ENCODE measurements at places on chromosomes 7 and 10.

DNA sequence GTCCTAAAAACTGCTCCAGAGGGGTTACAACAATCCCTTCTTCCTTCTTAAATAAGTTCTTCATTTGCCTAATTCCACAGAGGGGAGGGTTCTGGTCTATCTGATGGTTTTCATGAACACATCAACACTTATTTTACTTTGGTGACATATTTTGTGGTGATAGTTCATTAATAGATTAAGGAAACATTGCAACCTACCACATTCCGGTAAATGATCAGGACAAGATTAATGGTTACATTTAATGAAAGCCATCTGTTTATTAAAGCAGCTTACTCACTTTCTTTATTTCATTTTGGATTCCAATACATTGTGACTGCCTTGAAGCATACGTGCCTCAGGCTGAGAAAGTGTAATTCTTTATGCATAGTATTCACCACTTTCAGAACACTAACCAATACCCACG is 101.0 kb downstream of the SKIDA1 start:
- no peak for DNase-seq

DNA sequence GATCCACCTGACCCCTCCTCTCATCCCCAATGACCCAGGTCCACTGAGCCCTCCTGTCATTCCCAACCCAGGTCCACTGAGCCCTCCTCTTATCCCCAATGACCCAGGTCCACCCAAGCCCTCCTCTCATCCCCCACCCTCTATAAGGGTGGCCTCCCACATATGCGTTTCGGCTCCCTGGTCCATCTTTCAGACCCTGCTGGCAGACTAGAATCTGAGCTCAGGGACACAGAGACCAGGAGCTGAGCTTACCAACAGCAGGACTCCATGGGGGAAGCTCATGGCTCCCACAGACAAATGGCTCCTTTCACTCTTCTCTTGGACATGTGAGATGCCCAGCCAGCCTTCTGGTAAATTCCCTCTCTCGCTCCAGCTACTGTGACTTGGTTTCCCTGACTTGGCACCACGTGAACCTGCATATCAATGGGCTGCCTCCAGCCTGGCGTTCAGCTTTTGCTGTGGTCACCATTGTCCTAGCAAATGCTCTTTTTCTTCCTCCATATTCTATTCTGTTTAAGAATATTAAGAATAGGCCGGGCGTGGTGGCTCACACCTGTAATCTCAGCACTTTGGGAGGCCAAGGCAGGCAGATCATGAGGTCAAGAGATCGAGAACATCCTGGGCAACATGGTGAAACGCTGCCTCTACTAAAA is 24.8 kb upstream of the INPP5A start:
- no peak for DNase-seq

- DNase-seq, result peak; percentile 48
Measured at GRCh38 chr7:79308192-79308591, 145.3 kb downstream of the MAGI2 start.

- DNase-seq, result no peak
Measured at GRCh38 chr7:17301471-17302456, 3.3 kb downstream of the AHR start.

DNA sequence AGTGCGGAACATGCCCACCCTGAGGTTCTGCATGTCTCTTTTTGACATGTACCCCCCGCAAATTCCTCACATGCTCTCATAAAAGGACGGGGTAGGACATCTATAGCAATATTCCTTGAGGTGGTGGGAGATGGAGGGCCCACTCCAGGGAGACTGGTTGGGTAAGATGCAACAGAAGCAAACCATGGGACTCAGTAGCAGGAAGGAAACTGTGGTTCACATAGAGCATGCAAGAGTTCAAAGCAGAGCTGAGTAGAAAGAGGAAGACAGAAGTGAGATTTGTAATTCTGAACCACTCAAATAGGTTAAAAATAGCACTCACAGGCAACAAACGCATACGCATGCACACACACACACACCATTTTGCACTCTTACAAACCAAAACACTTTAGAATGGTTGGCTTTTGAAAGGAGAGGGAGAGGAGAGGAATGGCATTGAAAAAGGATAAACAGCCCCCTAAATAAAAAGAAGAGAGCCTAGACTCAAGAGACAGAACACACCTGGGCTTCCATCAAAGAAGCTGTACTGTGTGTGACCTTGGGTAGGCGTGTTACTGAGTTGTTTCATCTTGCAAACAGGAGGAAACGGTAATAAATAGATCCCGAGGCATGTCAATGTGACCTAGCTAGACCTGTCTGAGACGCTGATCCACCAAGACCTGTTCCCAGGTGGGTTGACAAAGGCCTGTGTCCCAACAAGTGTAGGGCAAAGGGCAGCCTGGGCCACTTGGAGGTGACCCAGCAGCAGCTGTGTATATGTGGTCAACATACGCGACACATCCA is 77.6 kb upstream of the LRRC4 start:
- no peak for DNase-seq

DNA sequence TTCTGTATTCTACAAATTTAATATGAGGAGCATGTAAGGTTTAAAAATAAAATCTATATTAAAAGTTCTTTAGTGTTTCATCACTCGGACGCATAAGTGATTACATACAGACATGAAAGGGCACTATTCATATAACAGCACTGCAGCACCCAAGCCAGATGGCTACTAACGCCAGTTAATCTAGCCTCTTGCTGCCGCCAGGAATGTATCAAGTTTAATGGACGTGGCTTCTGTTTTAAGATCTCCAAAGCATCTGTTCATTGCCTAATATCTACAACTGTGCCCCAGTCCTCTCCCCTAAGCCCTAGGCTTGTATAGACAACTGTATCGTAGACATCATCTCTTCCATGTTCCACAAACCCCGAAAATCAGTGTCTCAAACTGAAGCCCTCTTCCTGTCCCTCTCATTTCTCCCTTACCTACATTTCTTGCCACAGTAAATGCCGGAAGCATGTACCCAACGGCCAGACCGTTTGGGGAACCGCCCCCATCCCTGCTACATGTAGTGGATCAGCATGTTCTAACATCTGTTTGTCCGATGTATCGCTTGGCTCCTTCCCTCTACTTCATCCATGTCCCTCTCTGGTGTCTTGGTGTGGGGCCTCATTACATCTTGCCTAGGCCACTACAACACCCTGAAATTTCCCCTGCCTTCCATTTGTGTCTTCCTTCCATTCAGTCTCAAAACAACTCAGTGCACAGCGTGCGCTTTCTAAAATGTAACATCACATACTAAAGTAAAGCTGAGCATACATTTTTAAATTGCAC is 147.5 kb upstream of the RSU1 start:
- peak; percentile 57 for DNase-seq

DNA sequence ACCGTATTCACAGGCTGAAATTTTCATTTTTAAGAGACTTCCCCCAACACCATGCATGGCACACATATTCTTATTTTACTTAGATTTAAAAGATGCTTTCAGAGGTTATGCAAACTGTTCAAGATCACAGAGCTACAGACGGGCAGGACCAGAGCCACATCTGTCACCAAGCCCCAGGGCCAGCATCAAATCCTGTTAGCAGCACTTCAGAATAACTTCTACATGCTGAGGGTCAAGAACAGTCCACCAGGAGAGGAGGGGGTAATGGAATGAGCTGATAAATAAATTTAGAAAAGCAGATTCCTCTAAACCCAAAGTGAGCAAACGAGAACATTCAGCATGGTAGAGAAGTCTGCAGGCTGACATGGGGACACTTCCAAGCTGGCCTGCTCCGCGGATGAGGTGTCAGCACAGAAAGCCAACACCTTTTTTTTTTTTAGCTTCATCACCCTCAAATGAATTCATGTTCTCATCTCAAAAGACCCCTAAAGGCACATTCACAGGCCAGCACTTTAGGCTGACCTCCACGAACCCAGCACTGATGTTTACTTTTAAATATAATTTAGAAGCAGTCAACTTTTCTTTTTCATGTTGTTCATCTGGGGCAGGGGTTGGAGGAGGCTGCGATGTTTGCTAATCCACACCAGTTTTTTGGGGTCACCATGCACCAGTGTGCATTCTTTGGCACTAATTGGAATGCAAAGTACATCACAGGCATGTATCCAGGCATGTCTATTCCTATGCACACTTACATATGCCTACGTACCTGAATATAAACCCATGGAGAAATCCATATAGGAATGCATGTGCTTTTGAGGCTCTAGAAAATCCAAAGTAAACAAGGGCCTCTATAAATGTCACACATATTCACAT is 249.0 kb downstream of the TNS3 start:
- no peak for DNase-seq

DNA sequence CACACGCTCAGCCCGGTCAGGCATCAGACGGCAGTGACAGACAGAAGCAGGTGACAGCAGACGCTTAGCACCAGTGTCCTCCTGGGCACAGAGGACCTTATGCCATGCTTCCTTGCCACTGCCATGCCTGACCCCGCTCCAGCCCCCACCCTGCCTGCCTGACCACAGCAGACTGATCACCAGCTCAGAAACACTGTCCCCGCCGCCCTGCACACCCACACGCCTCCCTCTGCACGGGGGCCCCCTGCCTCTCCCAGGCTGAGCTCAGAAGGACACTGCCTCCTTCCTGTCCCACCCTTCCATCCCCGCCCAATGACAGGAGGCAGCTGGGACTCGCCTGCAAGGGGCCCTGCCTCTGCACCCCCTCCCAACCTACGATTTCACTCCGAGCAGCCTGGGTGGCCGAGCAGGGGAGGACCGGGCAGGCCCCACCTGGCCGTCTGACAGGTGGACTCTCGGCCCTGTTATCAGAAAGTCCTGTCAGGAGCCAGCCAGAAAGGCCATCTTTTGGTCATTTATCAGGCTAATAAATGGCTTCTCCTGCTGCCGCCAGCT is 183.4 kb downstream of the ELFN1 start:
- no peak for DNase-seq

DNA sequence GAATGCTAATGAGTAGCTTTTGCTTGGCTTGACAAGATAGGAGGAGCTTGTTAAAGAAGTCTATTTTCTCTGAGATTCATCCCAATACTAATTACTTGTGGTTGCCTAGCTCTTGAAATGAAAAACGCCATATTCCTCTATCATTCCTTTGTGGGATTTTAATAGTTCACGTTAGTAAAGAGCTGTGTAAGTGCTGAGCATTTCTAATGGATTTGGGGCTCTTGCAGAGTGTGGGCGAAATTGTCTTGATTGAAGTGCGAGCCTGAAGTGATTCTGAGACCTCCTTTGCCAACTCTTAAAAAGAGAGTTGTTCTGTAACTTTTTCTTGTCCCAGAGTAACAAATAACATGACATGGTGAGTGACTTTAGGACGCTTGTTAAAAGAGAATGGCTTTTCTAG is 45.2 kb downstream of the EXOC4 start:
- DNase-seq, result no peak

DNA sequence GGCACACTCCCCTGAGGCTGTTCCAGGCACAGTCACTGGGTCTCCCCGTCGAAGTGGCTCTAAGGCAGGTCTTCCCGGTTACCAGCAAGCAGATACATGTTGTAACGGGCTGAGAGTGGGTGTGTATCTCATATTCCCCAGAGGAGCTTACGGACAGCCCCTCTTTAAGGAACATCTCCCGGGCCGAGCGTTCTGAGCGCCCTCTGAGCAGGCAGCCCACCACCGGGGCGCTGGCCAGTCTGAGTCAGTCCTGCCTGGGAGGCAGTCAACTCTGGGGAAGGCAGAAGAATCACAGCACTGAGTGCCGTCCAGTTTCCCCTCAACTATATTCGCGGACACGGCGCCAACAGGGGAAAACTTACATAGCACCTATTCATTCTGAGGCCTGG is 117.4 kb downstream of the LHPP start:
- DNase-seq, result no peak

- peak; percentile 97 for DNase-seq
Measured at GRCh38 chr10:23345861-23346260, 1.3 kb upstream of the C10orf67 start.

DNA sequence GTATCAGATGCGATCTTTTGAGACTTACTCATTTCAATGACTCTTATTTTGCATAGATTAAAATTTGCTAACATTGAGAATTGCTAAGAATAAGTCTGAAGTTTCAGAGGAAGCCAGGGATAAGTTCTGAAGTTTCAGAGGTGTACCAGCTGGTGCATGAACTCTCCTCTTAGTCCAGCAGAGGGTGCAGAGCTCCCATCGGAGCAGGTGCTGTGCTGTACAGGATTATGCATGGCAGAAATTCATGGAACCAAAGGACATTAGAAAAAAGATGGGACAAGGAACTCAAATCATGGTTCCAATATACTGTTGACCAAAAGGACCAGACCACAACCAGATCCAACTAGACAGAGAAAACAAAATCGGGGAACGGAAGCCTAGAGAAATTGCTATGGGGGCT is 41.9 kb downstream of the MGAM2 start:
- DNase-seq, result no peak

- DNase-seq, result no peak
Measured at GRCh38 chr7:71208881-71209280, 76.9 kb downstream of the GALNT17 start.

- no peak for DNase-seq
Measured at GRCh38 chr10:33681595-33681994, 347.1 kb upstream of the NRP1 start.

- no peak for DNase-seq
Measured at GRCh38 chr10:130231251-130231741, 95.1 kb downstream of the GLRX3 start.

DNA sequence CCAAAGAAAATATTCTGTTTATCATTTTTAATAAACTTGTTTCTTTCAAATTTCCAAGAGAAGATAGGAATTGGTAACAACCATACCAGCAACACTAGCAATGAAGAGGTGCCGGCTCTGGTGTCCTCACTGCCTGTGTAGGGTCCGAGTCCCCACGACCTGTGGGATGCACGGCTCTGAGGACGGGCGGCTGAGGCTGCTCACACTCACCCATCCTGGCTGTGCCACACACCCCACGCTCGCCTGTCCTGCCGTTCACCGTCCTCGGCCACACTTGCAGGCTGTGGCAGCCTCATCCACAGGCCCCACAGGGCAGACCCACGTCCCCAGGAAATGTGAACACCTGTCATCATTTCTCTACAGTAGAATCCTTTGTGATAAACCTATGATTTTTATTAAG is 48.2 kb upstream of the DPYSL4 start:
- DNase-seq, result no peak

DNA sequence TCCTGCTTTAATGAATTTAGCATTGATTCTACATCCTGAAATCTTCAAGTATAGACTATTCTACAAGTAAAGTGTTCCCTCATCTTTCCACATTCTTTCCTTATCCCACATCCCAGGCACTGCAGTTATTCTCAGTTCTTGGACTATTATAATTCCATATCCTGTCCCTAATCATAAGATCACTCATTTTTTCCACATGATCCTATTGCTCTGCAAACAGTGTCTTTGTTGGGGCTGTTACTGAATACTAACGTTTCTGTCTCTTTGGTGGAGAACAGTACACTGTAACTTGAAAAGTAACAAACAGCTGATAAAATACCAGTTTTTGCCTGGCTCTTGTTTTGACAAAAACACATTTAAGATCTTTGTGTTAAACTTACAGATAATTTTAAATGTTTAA is 769.9 kb downstream of the MAGI2 start:
- DNase-seq, result no peak
